ENCODE measurements at places on chromosomes 13 and 19.

- DNase-seq: no peak
Measured at GRCh38 chr13:23561261-23561660, 9.0 kb upstream of the TNFRSF19 start.

GRCh38 chr13:90673746-90674145 lies 673.7 kb upstream of the MIR17HG start:
- no peak for DNase-seq

DNA sequence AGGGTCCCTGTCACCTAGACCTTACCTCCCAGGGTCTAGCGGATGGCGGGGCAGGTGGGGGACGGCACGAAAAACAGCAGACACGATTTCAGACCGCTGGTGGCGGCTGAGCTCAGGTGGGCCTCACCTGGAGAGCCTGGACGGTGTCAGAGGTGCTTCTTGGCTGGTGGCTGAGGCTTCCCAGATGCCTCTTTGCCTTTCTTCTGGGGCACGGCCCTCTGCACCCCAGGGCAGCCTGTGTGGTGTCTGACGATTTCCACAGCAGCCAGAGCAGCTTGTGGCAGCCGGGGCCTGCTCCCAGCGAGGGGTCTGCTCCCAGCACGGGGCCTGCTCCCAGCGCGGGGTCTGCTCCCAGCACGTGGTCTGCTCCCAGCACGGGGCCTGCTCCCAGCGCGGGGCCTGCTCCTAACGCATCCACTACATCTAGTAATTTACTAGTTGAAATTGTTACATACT lies 66.7 kb downstream of the ATP11A start:
- DNase-seq: no peak

DNA sequence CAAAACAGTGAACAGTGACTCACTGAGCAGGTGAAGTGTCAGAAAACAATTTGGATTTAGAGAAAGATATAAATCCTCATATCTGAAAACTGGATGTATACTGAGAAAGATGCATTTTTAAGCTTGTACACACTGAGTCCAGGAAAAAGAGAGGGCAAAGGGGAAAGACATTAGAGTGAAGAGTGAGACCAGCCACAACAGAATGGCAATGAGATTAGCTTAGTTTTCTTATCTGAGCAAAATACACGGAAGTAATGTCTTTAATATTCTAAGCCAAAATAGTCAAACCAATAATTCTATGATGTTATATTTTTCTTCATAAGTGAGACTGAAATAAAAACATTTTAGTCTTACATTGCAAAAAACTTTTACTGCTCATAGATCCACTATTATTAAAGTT lies 236.0 kb downstream of the SLITRK5 start:
- no peak for DNase-seq

- no peak for DNase-seq
Measured at GRCh38 chr19:3879656-3880055, 829 bp upstream of the ATCAY start.

- no peak for DNase-seq
Measured at GRCh38 chr13:94480672-94481145, 1.2 kb upstream of the DCT start.

- no peak for DNase-seq
Measured at GRCh38 chr13:112168761-112169160, 101.8 kb downstream of the SOX1 start.

All from NCI-H2029 treated with DMSO at 0.1 percent for 48 hours (cell line).